Stimulated activated CD4-positive, alpha-beta T cell treated with anti-CD3 and anti-CD28 coated beads, TNF-alpha, amount 100 ng/mL, for 4 hours (primary cell): ENCODE measurements at places on chromosomes 3 and 15.

DNA sequence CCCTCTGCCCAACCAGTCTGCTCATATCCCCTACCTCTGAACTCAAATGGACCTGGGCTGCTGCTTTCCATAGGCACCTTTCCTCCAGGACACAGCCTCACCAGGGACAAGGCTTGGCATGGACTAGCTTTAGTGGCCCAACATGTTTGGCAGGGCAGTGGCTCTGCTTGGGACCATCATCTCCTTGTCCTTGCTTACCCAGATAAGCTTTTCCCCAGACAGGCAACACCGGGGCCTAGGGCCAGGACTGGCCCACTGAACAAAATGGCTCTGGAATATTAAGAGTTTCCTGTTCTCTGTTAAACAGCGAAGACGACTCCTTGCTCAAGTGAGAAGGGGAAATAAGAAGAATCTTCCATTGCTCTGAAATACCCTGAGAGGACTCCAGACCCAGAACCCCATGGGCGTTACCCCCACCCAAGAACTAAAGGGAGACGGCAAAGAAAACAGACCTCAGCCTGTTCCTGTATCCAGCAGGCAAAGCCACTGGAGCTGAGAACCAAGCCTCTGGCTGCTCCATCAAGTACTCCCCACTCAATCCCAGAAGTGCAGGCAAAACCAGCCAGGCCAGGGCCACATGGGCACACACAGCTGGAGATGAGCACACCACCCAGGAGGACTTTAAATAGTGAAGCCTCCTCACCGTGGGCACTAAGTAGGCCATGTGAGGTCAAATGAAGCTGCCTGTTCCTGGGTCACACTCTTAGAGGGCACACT is 45.5 kb downstream of the CTNNB1 start:
- DNase-seq: no peak

DNA sequence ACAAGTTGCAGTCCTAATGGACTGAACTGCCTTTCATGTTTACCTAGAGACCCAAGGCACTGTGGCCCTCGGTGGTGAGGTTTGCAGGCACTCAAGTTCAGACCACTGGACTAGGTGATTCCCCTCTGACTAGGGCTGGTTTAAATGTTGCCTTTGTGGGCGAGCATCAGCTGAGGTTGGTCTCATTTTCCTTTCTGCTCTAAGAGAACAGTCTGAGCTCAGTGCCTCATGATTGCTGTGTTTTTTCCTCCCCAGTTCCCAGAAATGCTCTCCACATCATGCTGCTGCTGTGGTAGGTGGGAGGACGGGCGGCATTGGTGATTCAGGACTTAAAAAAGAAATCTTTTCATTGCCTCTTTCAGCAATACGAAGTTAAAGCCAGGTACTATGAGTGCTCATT is 237.2 kb downstream of the MBNL1 start:
- DNase-seq: no peak

GRCh38 chr3:4834403-4834866 is 144.8 kb upstream of the BHLHE40 start:
- no peak for DNase-seq

GRCh38 chr15:91857224-91857585 is 3.7 kb downstream of the SLCO3A1 start:
- DNase-seq: no peak

- DNase-seq: peak; percentile 10
These were observed 64.0 kb upstream of the CPOX start for GRCh38 chr3:98657457-98657856.

DNA sequence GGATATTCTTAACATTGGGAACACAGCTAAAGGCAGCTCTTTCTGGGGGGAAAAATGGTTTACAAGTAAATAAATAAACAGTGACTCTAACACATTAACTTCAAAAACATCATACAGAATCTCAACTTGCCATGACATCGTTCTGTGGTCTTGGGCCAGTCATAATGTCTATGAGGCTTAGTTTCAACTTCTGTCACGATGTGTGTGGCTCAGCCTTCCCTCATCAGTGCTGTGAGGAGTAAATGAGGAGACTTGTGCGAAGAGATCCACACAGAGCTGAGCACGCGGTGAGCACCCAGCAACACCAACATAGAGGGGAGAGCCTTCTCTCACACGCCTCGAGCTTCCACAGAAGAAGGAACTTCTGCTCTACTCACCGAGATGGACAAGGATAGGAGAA is 49.0 kb downstream of the DZIP1L start:
- no peak for DNase-seq

DNA sequence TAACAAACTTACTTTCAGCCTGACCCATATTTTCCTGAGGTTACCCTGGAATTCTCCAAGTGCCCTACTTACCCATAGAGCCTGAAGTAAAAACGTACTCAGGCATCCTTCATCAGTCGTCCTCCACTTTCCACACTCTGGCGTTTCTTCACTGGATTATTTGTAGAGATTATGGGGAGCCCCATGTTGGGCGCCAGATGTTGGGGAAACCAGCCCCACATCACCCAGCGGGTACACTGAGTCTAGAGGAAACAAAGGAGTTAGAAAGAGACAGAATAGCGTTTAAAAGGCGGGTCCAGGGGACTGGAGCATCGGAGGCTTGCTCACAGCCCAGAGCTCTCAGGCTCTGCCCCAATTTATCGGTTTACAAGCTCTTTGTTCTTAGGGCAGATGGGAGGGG is 9.7 kb upstream of the SLC28A2 start:
- no peak for DNase-seq

GRCh38 chr15:72472992-72473610 is 1.0 kb upstream of the ARIH1 start:
- DNase-seq: no peak

GRCh38 chr3:124026516-124026915 is 34.6 kb upstream of the ROPN1 start:
- DNase-seq: no peak

- no peak for DNase-seq
These were observed 52.7 kb downstream of the RARB start for GRCh38 chr3:25480811-25481210.

GRCh38 chr15:22936577-22937472 is 43.3 kb downstream of the CYFIP1 start:
- DNase-seq: no peak
